Hematopoietic multipotent progenitor cell treated with erythropoietin and hydrocortisone succinate and interleukin-3 and kit ligand, for 15 days (in vitro differentiated cells): ENCODE measurements at places on chromosomes 7 and 10.

- no peak for DNase-seq
Observed at GRCh38 chr7:135919071-135919841, 57.9 kb downstream of the MTPN start.

GRCh38 chr7:92682330-92682729 lies 92.1 kb upstream of the FAM133B start:
- DNase-seq = no peak

- DNase-seq = no peak
Observed at GRCh38 chr10:43876976-43877375, 228.3 kb upstream of the ZNF32 start.

GRCh38 chr7:136359333-136359903 lies 382.3 kb upstream of the MTPN start:
- DNase-seq = no peak

DNA sequence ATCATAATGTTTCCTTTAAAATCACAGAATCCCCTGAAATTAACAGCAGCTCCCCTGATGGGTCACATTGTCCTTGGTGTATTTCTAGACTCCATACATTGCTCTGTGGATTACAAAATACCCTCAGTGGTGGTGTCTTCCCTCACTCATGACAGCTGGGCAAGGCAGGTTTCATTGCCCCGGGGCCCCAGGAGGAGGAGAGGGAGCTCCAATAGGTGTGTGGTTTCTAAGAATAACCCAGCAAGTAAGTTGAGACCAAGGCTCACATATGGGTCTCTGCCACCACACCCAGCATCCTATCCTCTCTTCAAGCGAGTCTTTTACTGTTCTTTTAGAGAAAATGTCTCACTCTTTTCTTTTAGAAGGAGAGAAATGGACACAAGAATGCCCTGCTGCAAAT lies 63.6 kb downstream of the PKD1L1 start:
- no peak for DNase-seq

DNA sequence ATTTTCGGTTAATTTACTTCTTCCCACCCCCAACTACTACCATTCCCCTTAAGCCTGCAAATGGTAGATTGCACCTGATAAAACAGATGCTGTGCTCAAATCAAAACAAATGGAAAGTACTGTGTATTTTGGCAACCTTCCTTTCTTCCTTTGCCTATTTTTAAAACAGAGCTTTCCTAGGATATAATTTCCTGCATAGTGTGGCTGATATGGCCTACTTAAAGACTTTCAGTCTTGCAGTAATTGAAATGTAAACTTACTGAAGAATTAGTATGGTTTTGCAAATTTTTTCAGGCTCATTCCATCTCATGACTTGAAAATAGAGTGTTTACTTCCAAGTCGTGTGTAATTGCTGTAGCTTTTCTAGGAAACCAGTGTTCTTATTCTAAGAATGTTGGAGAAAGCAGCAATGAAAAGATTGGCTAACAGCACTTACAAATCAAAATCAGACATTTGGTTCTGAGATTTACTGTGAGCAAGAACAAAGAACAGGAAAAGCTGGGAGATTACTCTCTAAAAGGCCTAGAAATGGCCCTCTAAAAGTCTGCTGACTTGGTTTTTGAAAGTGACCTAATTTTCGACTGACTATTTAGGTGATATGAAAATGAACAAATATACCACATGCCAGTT lies 52.0 kb downstream of the REEP3 start:
- DNase-seq = no peak

GRCh38 chr10:45179691-45180090 lies 135.7 kb downstream of the OR13A1 start:
- no peak for DNase-seq

DNA sequence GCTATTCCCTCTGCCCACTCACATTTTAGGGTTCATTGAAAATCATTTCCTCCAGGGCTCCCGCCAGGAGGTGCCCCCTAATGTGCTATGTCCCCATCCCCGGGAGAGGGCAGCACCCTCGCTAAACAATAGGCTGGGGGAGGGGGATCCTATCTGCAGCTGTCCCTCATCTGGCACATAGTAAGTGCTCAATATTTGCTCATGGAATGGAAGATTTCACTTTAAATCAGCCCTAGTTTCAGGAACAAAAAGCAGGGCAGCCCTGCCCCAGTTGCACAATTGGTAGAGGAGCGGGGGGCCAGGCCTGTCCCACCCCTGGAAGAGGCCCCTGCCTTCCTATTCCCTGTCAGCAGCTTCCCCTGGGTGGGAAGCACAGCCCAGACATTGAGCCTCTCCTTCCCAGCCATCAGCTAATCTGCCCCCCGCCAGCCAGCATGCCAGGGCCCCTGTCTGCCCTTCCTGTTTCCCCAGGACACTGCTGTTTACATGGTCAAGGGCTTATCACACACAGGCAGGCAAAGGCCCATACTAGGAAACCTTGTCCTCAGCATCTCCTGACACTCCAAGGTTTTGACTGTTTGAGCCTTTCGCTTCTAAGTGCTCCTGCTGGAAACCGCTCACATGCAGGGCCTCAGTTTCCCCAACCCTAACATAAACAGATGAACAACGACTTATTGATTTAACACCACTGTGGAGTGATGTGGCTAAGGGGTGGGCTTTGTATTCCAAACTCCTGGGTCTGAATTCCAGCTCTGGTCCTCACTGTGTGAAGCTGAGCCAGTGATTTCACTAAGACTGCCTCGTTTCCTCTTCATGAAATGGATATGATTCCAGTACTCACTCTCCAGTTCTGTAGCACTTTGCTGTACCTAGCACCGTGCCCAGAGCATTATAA lies 130.7 kb upstream of the ZMIZ1 start:
- DNase-seq = no peak

DNA sequence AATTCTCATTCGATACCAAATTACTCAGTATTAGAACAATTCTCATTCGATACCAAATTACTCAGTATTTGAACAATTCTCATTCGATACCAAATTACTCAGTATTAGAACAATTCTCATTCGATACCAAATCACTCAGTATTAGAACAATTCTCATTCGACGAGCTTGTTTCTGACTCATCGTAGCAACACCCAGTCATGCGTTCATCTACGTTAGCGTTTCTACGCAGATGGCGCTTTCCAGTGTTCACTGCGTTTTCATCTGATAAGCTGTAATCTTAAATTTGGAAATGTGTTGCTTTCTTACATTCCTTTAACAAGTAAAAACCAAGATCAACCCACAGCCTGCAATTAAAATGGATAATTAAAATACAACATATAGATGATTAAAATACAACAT lies 276.3 kb downstream of the ZMYND11 start:
- no peak for DNase-seq

- no peak for DNase-seq
Observed at GRCh38 chr7:158815083-158815799, 14.1 kb downstream of the ESYT2 start.

GRCh38 chr7:156236181-156236889 lies 404.2 kb upstream of the RNF32 start:
- no peak for DNase-seq

GRCh38 chr7:148697256-148698006 lies 1.3 kb upstream of the CUL1 start:
- no peak for DNase-seq

GRCh38 chr7:130943336-130943901 lies 209.4 kb upstream of the KLF14 start:
- DNase-seq = peak; percentile 15

- DNase-seq = no peak
Observed at GRCh38 chr7:122362473-122362872, 57.9 kb upstream of the FEZF1 start.

- no peak for DNase-seq
Observed at GRCh38 chr7:139328375-139328774, 12.8 kb upstream of the FMC1 start.

- DNase-seq = no peak
Observed at GRCh38 chr10:51204066-51204465, 129.8 kb downstream of the PRKG1 start.

GRCh38 chr10:10642189-10642588 lies 375.5 kb upstream of the CELF2 start:
- DNase-seq = no peak

- no peak for DNase-seq
Observed at GRCh38 chr7:23396222-23397015, 73.9 kb downstream of the IGF2BP3 start.

- DNase-seq = no peak
Observed at GRCh38 chr10:63123727-63124362, 9.3 kb upstream of the NRBF2 start.

- DNase-seq = no peak
Observed at GRCh38 chr10:12271210-12271540, 75.2 kb downstream of the CDC123 start.

- DNase-seq = no peak
Observed at GRCh38 chr10:16690417-16690816, 126.8 kb downstream of the RSU1 start.

DNA sequence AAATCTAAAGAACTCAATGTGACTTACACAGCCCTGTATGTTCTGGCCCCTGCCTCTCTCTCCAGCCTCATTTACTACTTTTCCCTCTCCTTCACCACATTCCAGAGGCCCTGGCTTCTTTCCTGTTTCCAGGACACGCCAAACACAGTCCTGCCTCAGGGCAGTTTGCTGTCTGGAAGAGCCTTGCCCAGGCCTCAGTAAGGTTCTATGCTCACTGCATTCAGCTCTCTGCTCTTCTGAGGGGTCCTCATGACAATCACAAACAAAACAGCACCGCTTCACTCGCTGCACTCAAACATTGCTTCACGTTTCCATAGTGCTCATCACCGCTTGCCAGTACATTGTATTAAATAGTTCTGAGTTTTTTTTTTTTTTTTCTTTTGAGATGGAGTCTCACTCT lies 35.1 kb upstream of the GARS1 start:
- DNase-seq = no peak

DNA sequence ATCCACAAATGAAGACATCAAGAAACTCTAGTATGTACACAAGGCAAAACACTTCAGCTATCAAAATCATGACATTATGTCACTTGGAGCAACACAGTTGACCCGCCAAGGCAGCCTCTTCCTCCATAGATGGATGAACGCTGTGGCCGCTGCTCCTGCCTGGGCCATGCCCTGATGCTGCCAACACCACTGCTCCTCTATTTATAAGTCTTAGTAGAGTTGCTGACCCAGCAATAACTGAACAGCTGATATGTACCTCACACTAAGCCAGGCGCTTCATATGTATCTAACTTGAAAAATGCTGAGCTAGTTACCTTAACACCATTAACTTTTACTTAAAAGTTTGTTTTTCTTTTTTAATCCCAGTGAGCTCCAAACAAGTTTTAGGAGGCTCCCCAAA lies 131.9 kb downstream of the LYZL1 start:
- no peak for DNase-seq

GRCh38 chr7:44987996-44988395 lies 9.2 kb upstream of the MYO1G start:
- DNase-seq = peak; percentile 46

DNA sequence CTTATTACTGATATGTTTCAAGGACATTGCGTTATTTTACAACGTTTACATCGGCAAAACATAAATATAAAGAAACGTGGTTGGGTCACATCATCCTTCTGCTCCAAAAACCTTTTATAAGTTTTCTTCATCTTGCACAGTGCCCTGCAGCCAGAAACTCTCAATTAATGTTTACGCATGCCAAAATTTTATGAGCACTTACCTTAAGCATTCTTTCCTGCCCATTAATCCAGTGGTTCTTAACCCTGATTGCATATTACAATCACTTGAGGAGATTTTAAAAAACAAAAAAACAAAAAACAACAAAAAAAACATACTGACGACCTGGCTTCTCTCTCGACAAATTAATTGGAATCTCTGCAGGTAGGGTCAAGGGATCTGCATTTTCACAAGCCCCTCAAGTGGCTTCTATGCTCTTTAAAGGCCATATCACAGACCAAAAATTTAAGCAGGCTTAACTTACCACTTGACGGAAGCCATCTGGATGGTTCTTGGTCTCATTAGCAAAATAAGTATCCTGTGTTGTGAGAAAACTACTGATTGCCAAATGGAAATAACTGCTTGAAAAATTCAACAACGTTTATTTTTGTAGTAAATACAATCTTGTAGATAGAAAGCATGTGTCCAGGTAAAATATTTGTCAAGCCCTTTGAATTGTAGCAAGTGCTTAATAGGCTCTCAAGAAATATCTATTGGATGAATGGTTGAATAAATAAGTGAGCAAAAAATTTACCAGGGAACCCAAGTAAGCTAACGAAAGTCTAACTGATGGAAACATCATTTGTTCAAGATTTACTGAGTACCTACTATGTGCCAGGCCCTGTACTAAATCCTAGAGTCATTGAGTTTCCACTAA lies 30.9 kb upstream of the SLC16A12 start:
- DNase-seq = no peak
